NCI-H345 (cell line): ENCODE measurements at places on chromosomes 4 and X.

DNA sequence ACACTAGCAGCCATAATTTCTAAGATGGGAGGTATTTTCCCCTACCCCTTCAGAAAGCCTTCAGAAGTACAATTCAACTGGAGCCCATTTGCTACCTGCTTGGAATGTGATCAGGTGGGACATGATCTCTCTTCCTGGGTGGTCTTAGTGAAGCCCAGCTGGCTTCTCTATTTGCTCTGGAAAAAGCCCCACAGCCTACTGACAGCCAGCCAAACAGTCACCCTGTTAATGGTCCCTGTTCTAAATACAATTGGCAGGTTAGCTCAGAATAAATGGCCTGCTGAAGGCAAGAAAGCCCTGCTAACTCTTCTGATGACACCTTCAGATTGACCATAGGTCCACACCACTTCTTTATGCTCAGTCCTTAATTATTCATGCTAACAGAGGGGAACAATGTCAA, 39.9 kb downstream of the HS6ST2 start:
- no peak for DNase-seq

- DNase-seq, result no peak
Observed at GRCh38 chr4:155956461-155956860, 2.8 kb upstream of the CTSO start.

DNA sequence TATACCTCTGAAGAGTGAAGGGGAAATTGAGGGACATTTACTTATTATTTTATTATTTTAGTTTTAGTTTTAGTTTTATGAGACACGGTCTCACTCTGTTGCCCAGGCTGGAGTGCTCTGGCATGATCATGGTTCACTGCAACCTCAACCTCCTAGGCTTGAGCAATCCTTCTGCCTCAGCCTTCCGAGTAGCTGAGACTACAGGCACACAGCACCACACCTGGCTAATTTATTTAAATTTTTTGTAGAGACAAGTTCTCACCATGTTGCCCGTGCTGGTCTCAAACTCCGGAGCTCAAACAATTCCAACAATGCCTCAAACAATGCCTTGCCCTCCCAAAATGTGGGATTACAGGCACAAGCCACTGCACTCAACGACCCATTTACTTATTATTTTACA, 68.4 kb upstream of the BMP2K start:
- no peak for DNase-seq

GRCh38 chr4:114752391-114753165, 154.0 kb downstream of the UGT8 start:
- DNase-seq, result no peak

DNA sequence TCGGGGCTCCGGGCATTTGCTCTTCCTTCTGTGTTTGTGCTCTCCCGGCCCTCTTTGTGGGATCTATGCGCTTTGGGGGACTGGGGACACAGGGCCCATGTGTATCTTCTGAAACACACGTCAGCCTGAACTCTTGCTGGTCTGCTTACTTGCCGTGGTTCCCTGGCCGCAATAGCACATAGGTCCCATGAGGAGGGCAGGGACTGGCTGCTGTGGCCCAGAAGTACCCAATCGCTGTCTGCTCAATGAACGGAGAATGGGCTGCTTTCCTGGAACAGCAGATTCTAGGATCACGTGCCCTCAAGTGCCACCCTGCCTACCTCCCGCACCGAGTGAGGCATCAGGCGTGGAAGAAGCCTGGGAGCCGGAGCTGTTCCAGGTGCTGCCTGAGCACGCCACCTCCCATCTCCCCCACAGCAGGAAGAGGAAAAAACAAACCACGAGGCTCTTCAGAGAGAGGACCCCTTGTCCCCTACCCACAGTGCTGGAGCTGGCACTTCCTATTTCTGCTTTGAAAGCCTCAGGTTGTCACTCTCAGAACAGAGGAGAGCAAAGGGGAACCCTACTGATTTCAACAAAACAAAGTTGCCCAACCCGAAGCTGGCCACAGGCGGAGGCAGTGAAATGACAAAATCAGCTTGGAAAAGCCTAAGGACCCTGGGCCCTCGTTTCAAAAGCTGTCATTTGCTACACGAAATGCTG, 3.8 kb downstream of the G6PD start:
- no peak for DNase-seq

- no peak for DNase-seq
Observed at GRCh38 chrX:56987741-56988140, 7.6 kb downstream of the SPIN3 start.

- no peak for DNase-seq
Observed at GRCh38 chrX:10512741-10513140, 107.6 kb downstream of the MID1 start.

DNA sequence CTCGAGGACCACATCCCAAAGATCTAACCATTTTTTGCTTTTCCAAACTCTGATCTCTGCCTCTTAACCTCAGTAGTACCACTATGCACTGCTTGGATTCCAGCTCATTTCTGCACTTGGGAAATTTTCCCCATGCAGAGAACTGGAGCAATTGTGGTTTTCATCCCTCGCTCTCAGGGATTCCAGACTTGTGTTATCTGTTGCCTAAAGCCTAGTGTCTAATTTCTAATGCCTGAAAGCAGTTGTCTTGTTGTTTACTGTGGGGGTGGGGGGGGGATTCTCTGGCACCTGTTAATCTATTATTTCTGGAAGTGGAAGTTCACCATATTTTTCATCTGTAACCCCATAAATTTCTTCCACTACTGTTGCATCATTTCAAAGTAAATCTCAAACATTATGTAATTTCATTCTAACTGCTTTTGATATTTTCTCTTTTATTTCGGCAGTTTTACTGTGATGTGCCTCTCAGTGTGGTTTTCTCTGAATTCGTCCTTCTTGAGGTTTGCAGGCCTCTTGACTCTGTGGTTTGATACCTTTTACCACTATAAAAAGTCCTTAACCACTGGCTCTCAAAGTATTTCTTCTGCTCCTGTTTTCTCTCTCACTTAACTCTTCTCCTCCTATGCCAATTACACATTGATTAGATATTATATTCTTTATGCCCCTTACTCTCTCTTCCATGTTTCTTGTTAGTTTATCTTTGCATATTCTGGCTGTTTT, 205.6 kb upstream of the EOLA2 start:
- no peak for DNase-seq

GRCh38 chr4:47907089-47907646, 7.2 kb downstream of the NFXL1 start:
- DNase-seq, result no peak

DNA sequence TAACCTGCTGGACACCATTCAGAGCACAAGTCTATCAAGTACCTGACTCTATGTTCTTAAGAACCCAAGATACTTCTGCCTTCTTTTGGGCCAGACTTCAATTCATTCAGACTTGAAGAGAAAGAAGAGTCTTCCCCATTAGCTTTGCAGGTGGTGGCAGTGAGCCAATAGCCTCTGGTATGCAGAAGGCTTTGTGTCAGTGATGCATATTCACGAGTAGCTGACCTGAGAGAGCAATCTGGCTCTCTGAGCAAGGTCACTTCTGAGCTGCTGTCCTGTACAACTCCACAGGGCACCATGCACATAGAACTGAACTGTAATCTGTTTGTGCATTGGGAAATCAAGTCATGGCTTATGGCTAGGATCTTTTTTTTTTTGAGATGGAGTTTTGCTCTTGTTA, 39.9 kb upstream of the SPINK2 start:
- no peak for DNase-seq

DNA sequence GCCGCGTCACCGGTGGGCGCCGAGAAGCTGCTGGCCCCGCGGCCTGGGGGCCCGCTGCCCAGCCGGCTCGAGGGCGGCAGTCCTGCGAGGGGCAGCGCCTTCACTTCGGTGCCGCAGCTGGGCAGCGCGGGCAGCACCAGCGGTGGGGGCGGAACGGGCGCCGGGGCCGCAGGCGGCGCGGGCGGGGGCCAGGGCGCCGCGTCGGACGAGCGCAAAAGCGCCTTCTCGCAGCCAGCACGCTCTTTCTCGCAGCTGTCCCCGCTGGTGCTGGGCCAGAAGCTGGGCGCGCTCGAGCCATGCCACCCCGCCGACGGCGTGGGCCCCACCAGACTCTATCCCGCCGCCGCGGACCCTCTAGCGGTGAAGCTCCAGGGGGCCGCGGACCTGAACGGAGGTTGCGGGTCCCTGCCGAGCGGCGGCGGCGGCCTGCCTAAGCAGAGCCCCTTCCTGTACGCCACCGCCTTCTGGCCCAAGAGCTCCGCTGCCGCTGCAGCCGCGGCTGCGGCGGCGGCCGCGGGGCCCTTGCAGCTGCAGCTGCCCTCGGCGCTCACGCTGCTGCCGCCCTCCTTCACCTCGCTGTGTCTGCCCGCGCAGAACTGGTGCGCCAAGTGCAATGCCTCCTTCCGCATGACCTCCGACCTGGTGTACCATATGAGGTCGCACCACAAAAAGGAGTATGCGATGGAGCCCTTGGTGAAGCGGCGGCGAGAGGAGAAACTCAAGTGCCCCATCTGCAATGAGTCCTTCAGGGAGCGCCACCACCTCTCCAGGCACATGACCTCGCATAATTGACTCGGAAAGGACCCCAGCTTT, 5.6 kb downstream of the PRDM8 start:
- no peak for DNase-seq
